ENCODE measurements at places on chromosomes 3 and 15.

GRCh38 chr3:65627062-65627461 lies 411.7 kb downstream of the MAGI1 start:
- DNase-seq, result no peak

DNA sequence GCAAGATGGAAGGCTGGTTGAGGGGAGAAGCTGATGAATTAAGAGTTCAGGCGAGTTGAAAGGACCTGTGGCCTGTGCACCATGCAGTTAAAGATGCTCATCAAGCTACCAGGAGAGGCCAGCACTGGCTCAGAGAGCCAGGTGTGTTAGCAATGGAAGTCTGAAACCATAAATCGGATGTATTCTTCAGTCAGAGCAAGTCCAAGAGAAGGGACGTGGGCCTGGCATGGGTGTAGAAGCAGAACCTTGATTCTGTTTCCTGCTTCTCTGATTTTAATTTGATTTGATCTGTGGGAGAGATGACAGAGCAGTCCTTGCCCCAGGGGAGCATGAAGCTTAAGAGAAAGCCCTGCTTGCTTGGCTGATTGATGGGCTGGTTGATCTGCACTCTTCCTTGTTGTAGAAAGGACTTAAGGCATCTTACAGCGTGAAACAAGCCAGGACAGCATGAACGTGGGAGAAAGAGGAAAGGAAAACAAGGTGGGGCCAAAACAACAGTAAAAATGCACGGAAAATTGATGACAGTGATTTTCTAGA lies 10.9 kb downstream of the TM6SF1 start:
- no peak for DNase-seq

- DNase-seq, result no peak
These were observed 28.0 kb downstream of the TIPARP start for GRCh38 chr3:156702367-156702766.

- no peak for DNase-seq
These were observed 103.2 kb upstream of the ABI3BP start for GRCh38 chr3:101096444-101096843.

- no peak for DNase-seq
These were observed 192.3 kb downstream of the STAG1 start for GRCh38 chr3:136559896-136560295.

- DNase-seq, result no peak
These were observed 86.7 kb upstream of the IQSEC1 start for GRCh38 chr3:13159890-13160289.

DNA sequence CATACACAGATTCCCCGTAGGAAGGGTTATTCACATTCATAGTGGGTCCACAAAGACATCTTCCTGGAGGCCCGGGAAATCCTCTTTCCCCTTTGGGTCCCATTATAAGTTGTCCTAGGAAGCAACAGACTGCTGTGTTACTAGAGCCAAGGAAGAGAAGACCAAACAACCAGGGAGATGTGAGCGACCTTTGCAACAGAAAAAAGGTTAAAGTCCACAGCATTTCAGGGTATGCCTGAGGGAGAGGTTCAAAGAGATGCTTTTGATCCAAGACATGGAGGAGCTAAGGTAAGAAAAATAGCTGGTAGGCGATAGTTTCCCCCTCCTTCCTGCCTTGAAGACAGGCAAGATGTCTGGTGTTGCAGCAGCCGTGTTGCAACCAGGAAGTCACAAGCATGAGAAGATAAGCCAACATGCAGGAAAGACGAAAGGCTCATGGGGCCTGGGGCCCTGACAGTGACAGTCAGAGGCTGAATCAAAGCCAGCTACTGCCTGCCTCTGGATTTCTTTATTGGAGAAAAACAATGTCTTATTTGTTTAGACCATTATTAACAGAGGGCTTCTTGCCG lies 30.9 kb downstream of the EAF1 start:
- no peak for DNase-seq

DNA sequence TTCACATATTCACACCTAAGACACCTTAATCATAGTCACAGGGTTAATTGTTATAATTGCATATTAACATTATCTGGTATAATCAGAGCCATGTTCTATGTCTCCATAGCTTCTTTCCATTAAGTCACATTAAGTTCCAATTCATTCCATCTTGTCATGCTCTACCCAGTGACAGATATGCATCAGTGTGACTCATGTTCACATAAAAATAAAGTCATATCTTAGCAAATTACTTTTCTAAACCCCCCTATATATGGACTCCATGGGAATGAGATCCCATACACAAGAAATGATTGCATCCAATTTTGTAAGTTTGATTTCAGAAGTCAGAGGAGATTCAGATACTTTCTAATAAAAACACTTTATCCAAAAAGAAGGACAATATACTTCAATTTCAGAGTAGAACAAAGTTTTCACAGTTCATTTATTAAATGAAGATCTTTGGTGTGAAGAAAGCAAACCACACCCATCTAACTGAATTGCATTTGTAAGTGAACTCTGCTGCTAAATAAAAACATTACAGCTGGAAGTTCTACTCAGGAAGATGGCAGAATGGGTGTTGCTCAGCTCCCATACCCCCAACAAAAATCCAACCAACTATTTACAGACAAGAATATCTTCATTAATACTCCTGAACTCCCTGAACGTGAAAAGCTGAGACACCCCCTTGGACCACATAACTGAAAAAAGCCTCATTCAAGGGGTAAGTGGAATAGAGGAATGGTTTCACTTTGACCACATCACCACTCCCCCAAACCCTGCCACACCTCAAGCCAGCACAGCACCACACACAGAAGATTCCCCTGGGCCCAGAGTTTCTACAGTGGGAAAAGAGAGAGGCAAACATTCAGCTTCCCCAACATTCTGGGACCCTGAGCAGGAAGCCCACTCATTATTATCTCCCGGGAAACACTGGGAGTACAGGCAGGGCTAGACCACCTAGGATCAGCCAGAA lies 27.6 kb downstream of the THBS1 start:
- no peak for DNase-seq

DNA sequence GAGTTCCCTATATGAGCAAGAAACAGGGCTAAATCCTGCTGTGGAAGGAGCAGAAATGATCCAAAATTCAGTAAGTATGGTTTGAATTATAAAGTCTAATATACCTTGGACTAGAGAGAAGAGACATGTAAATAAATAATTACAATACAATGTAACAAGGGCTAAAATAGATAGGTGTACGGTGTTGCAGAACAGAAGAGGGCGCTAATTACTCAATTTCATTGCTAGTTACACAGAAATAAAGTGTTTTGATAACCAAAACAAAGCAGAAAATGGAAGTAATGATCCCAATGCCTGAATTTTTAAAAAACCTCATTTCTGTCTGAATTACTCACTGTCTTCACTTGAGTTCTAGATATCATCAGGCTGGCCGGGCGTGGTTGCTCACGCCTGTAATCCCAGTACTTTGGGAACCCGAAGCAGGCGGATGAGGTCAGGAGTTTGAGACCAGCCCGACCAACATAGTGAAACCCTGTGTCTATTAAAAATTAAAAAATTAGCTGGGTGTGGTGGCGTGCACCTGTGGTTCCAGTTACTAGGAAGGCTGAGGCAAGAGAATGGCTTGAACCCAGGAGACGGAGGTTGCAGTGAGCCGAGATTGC lies 8.3 kb upstream of the PLCH1 start:
- DNase-seq, result peak; percentile 48

DNA sequence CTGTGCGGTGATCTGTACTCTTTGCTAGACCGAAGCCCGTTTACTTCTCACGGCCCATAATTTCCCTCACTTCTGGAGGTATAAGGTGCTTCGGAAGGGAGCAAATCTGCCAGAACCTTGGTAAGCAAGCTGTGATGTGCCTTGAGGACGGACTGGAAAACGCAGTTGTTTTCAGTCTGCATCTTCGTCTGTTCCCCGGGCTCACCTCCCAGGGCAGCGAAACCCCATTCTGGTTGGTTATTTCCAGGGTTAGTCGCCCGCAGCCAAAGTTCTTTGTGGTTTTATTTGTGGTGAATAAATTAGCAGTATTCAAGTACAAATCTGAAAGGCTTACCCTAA lies 401 bp downstream of the RAMAC start:
- DNase-seq, result no peak

- no peak for DNase-seq
These were observed 17.8 kb downstream of the CGGBP1 start for GRCh38 chr3:88041005-88041404.

- no peak for DNase-seq
These were observed 536.0 kb upstream of the TBL1XR1 start for GRCh38 chr3:177733233-177733632.

GRCh38 chr3:124610130-124610529 lies 120.1 kb upstream of the UMPS start:
- DNase-seq, result no peak

GRCh38 chr3:59731943-59732342 lies 682.1 kb upstream of the CFAP20DC start:
- DNase-seq, result no peak

- no peak for DNase-seq
These were observed 53.4 kb downstream of the TPRA1 start for GRCh38 chr3:127536830-127537812.

- peak; percentile 65 for DNase-seq
These were observed 52.2 kb downstream of the AQP9 start for GRCh38 chr15:58190419-58190818.

GRCh38 chr3:4643904-4644547 lies 150.9 kb downstream of the ITPR1 start:
- DNase-seq, result no peak

DNA sequence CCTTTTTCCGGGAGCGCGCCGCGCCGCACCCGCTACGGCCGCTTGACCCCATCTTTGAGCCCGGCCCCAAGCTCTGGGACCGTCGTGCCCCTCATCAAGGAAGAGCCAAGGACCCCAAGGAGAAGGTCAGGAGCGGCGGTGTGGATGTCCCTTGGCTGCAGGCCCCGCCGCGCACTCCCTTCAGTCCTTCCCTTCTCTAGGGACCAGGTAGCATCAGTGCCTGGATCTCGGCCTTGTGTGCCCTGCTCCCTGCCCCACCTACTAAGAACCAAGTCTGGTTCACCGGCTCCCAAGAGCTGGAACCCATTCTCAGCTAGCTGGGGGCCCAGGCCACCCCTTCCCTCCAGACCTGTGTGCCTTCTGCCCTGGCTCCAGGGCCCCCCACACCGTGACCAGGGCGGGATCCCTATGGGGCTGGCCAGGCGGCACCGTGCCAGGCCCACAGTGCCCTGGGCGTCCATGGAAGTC lies 69.3 kb upstream of the CGNL1 start:
- no peak for DNase-seq

DNA sequence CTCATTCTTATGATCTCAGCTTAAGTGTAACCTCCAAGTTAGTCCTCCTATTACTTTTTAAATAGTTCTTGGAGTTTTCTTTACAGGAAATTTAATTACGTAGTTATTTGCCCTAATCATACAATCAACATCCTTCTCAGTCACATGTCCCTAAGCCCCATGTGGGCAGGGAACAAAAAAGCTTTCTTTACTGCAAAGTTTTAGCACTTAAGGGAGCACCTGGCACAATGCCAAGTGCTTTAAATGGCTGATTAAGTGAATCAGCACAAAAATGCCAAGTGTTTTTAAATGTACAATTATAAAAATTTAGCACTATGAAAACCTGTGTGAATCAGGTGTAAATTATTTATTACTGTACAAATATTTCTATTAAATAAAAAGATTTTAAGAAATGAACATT lies 445.3 kb downstream of the C3orf38 start:
- no peak for DNase-seq

GRCh38 chr3:95399585-95399984 lies 1336.7 kb downstream of the NSUN3 start:
- no peak for DNase-seq

GRCh38 chr3:143601723-143602484 lies 246.4 kb downstream of the SLC9A9 start:
- peak; percentile 22 for DNase-seq

DNA sequence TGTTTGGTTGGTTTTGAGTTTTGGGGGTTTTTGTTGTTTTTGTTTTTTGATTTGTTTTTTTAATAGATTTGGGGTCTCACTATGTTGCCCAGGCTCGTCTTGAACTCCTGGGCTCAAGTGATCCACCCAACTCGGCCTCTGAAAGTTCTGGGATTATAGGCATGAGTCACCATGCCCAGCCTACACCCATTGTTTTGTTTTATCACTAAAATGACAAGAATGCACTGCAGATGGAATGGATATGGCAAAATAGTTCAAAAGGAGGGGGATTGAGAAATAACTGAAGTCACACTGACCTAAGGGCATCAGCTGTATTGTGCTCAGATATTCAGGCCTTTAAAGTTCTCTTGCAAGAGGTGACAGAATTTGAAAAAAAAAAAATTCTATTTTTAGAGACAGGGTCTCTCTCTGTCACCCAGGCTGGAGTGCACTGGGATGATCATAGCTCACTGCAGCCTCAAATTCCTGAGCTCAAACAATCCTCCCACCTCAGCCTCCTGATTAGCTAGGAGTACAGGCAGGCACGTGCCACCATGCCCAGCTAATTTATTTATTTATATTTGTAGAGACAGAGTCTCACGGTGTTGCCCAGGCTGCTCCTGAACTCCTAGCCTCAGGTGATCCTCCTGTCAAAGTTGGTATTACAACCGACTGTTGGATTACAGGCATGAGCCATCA lies 4.4 kb upstream of the RASA2 start:
- peak; percentile 94 for DNase-seq

GRCh38 chr3:140736863-140737460 lies 59.1 kb downstream of the TRIM42 start:
- DNase-seq, result peak; percentile 65

GRCh38 chr3:46619845-46620778 lies 7.8 kb downstream of the FAM240A start:
- DNase-seq, result no peak

DNA sequence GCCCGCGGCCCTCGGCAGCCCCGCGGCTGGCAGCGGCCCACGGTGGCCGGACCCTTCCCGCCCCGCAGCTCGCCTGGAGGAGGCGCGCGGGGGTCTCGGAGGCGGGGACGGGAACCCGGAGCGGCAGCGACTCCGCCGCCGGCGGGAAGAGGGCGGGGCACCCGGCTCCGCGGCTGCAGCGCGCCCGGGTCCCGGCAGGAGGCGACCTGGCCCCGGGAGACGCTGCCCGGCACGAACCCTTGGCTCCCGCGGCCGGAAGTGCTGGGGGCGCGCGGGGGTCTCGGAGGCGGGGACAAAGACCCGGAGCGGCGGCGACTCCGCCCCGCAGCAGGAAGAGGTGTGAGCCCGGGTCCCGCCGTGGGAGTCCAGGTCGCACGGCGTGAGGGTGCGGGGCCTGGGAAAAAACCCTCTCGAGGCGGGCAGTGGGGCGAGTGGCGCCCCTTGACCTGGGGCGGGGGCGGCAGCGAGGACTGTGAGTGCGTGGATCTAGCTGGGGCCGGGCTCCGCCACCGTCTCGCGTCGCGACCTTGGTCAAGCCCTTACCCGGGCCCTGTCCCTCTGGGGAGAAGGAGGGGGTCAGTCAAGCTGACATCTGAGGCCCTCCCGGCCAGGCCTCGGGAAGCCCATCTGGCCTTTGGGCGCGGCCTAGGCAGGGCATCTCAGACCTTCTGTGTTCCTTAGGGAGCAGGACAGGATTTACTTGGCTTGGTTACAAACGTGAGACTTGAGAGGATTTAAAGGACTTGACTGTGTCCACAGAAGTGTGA lies at the start of gene CIB2:
CIB2 (minus strand) TSS at position 151 of the 767 bp plus-strand sequence. CDS start 230 bp downstream, outside the sequence.
- peak; percentile 36 for DNase-seq
